ENCODE measurements at places on chromosomes 7 and 10. TPM values are rescaled to one million over a fixed set of nuclear protein-coding genes. Genes with fewer than 3 reads are reported as not detected.

- DNase-seq: no peak
Observed at GRCh38 chr7:34558022-34558421, 100.0 kb upstream of the NPSR1 start.

DNA sequence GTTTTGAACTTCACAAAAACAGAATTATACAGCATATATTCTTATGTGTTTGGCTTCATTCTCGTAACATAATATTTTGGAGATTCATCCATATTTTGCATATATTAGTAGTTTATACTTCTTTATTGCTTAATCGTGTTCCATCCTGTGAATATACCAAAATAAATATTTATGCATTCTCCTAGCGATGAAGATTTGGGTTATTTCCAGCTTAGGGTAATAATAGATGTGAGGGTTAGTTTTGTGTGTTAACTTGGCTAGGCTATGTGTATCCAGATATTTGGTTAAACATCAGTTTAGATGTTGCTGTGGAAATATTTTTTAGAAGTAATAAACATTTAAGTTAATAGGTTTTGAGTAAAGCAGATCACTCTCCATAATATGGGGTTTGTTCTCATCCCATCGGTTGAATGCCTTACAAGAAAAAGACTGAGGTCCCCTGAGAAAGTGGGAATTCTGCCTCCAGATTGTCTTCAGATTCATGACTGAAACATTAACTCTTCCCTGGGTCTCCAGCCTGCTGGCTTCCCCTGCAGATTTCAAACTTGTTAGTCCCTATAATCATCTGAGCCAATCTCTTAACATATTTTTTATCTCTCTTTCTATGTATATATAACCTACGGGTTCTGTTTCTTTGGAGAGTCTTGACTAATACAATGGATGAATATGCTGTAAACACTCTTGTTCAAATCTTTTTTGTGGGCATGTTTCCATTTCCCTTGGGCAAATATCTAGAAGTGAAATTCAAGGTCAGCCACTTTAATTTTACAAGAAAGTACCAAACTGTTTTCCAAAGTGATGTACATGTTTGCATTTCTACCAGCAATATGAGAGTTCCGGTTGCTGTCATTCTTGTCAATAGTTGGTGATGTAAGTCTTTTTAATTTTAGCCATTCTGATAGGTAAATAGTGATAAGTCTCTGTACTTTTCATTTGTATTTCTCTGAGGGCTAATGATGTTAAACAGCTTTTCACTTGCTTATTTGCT lies 48.7 kb downstream of the PDK4 start:
- peak; percentile 22 for DNase-seq

DNA sequence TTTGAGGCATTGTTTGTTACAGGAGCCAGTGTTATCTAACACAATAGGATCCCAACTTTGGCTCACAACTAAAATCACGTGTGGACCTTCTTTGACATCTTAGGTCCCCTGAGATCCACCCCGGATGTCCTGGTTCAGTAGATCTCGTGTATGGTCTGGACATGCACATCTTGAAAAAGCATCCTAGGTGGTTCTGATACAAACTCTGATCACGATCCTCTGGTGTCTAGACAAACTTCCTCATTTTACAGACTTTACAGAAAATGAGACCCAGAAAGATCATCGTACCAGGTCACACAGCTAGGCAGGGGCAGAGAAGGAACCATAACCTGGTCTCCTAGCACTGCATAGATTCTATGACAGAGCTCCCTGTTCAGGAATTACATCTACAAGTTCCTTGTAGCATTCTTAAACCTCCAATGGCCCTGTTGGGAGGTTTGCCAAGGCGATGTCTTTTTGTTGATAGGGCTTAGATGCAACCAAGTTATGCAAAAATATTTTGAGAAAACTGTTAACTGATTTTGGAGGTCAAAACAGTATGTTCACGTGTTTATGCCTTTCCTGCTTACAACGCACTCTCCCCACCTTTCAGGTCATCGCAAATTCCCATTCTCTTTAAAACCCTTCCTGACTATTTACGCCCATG lies 30.8 kb upstream of the CHST15 start:
- DNase-seq: no peak

- no peak for DNase-seq
Observed at GRCh38 chr10:117550599-117551329, 8.2 kb downstream of the EMX2 start.

DNA sequence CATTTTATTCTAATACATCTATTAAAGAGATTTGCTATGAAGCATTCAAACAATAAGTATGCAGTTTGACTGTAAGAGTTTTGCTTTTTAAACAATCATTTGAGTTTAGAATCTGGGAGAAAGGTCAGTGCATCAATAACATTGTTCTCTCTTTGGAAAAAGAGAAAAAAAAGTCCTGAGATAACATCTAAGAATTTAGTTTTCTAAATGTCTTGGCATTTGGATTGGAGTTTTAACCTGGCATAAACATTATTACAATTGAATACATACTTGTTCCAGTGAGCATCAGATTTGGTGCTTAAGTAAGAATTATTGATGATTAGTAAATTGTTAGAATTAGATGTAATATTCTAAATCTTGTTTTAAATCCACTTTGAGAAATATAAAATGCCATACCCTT lies 47.2 kb upstream of the AKR1E2 start:
- no peak for DNase-seq

DNA sequence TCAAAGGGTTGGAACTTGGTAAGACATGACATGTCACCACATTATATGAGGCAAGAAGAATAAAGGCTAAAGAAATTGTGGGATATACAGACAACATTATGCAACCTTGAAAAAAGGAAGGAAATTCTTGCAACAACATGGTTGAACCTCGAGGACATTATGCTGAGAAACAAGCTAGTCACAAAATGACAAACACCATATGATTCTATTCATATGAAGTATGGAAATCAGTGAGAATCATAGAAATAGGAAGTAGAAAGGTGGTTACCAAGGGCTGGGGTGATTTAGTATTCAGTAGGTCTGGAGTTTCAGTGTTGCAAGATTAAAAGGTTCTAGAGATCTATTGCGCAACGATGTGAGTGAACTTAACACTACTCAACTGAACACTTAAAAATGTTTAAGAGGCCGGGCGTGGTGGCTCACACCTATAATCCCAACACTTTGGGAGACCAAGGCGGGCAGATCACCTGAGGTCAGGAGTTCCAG lies 126.9 kb upstream of the TBX20 start:
- no peak for DNase-seq

- no peak for DNase-seq
Observed at GRCh38 chr7:95899919-95900513, 127.7 kb downstream of the DYNC1I1 start.

DNA sequence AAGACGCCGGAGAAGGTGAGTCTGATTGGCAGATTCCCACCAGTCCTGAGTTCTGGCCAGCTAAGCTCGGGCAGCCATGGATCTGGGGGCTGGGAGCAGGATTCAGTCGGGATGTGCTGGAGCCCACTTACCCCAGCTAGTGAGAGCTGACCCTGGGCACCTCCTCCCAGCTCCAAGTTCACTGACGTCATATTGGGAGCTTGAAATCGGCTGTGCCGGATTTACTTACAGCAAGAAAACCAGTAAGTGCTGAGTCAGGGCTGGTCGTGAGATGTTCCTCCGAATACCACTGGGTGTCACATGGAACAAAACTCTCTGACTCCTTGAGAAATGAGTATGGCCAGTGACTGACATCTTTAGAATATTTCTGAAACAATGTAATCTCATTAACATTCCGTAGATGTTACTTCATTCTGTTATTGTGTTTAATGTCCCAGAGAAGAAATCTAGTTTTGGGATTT lies 621.2 kb downstream of the SDK1 start:
- DNase-seq: peak; percentile 84

DNA sequence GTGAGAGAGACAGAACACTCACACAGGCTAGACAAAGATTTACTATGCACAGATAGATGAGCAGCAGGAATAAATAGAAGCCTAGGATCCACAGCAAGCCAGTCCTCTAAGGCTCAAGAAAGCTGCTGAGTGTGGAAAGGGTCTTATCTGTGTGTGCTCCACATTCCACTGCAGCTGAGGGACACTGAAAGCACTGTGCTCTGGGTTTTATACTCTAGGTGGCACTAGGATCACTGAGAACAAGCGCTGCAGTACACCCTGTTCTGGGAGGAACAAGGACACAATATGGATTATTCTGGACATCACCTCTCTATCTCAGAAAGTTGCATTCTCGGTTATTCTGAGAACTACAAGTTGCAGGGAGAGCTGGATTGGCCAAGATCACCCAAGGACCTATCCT lies 4.9 kb upstream of the KLHL7 start:
- DNase-seq: no peak

- no peak for DNase-seq
Observed at GRCh38 chr7:50069613-50070012, 23.4 kb downstream of the ZPBP start.

- DNase-seq: peak; percentile 47
Observed at GRCh38 chr10:132388891-132389432, 8.0 kb upstream of the PWWP2B start.

DNA sequence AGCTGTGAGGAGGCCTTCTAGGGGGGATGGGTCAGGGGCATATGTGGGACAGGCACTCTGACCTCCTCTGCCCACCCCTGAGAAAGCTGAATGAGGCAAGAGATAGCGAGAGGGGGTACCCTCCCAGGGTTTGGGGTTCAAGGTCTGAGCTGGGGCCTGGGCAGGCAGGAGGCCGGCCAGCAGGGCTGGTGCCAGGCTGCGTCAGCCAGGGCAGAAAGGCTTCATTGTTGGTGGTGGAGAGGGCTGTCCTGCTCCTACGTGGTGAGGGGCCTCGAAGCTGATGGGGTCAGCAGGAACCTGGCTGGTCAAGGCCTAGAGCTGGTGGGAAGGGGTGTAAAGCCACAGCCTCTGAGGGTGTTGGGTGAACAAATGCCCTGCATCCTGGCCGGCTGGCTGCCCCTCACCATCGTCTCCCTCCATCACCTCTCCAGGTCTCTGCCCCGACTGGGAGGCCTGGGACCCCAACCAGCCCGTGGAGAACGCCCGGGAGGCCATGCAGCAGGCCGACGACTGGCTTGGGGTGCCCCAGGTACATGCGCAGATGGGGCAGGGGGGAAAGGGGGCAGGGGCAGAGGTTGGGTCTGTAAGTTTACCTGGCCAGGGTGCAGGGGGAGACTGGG lies 6.6 kb downstream of the FLNC start:
- DNase-seq: no peak

DNA sequence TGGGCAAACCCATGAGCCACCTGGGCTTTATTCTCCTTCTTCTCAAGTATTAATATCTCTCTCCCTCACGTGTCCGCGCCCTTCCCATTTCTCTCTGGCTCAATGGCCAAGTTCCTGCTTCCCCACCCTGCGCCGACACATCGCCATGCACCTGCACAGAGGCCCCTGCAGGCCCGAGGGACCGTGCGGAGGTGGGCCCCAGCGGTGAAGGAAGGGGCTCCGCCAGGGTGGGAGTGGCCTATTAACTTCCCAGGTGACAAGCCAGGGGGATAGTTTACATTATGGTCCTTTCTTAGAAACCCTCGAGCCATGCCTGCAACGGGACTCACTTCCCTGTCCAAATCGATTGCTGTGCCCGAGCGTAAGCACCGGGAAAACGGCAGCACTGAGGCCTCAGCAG lies 110.0 kb upstream of the ADARB2 start:
- DNase-seq: no peak

FAM25A gene
- not detected for polyA plus RNA-seq

FRG2B gene
- polyA plus RNA-seq: not detected
